ENCODE measurements at places on chromosomes 2 and 18.

GRCh38 chr2:130387804-130388203 is 31.9 kb downstream of the PTPN18 start:
- no peak for DNase-seq

DNA sequence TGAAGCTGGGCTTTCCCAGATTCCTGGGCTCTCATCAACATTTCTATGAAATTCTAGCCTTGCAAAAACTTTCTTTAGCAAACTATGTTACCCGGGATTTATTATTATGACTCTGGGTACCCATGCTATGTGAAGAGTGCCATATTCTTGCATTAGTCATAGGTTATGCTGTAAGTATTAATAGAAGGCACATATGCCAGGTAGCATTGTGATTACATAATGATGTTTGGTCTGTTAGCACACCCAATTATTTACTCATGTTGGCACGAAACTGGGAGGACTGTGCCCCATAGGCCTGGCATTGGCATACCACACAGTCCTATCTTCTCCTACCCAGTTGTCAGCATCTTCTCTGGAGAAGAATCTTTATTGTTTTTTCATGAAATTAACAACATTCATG is 171.0 kb downstream of the SLC4A3 start:
- DNase-seq: no peak

GRCh38 chr2:157264099-157264498 is 6.6 kb downstream of the GALNT5 start:
- no peak for DNase-seq

- no peak for DNase-seq
Measured at GRCh38 chr2:62202729-62203128, 6.8 kb downstream of the B3GNT2 start.

DNA sequence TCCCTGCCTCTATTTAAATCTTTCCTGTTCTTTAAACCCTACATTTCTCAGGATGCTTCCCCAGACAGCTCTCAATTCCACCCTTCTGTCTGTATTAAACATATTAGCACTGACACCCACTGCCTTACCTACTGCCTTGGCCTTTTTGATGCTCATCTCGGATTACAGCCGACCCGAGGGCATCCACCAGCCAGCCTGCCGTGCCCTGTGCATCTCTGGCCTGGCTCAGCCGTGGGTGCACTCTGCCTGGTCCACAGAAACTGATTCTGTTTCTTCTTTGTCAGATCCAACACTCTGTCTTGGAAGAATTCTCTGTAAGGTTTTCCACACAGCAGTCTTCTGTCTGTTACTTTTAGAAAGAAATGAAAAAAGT is 27.2 kb downstream of the TANC1 start:
- no peak for DNase-seq

DNA sequence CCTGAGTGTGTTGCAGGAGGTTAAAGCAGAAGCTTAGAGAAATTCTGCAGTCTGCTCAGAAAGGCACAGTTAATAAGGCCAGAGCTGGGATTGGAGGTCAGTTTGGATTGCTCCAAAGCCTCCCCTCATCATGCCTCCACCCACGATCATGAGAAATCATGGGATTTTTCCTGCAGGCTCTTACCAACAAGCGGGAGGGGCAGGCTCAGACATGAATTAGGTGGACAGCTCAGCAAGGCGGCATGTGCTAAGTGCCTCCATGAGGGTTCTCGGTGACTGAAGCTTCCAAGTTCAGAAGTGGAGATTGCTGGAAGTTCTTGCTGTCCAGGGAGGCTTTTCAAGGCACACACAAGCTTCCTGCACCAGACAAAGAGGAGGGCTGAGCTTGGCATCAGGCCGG is 163.8 kb downstream of the SETBP1 start:
- no peak for DNase-seq

DNA sequence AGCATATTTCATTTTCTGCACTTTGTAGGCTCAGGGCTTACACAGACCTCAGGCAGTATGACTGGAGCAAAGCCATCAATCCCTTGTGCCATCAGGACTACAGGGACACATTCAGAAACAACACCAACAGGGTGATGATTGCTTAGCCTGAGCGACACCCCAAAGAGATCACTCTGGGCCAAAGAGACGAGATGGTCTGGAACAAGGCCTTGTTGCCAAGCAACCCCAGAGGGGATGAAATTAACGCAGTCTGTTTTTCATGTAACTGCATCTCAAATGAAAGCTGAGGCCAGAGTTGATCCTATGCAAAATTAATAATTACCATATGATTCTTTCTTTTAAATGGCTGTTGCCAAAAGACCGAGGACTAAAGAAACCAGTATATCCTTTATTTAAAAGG is 20.2 kb upstream of the B3GNT2 start:
- DNase-seq: no peak

- DNase-seq: no peak
Measured at GRCh38 chr18:2171840-2172625, 399.3 kb downstream of the METTL4 start.

- DNase-seq: no peak
Measured at GRCh38 chr2:83079007-83079406, 1380.1 kb downstream of the SUCLG1 start.

GRCh38 chr18:79580498-79581171 is 99.0 kb upstream of the CTDP1 start:
- DNase-seq: no peak

- DNase-seq: no peak
Measured at GRCh38 chr2:181363164-181363563, 94.0 kb upstream of the ITGA4 start.

Data from NCI-H345 (cell line).